ENCODE measurements at places on chromosomes 12 and 14.

GRCh38 chr12:118922405-118922804, 58.9 kb upstream of the SRRM4 start:
- DNase-seq: no peak

DNA sequence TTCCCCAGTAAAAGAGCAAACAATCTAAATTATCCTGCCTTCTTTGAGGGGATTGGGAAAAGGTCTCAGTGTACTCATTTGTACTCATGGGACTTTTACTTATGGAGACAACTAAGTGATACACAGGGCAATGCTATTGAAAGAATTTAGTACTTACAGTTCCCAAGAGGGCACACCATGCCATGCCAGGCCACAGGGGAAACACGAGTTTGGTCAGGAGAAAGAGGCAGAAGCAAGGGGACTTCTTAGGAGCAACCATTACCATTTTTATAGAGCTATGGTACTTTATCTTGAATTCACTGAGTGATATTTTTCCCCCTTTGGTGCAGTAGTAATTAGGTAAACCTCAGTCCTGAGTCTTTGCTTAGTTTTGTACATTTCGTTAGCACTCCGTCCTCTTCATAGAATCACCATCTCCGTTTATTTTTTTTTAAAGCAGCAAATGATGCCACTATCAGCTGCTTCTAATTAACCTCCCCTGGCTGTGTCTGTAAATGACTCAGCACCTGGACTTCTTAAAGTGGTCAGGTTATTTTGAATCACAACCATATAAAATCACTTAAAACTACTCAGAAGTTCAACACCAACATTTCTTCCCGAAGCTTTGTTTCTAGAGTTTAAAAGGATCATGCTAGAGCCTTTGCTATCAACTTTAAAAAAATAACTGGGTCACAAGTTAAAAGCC, 5.9 kb upstream of the WASHC3 start:
- no peak for DNase-seq

GRCh38 chr14:68794851-68795596, 2.2 kb upstream of the ZFP36L1 start:
- no peak for DNase-seq

DNA sequence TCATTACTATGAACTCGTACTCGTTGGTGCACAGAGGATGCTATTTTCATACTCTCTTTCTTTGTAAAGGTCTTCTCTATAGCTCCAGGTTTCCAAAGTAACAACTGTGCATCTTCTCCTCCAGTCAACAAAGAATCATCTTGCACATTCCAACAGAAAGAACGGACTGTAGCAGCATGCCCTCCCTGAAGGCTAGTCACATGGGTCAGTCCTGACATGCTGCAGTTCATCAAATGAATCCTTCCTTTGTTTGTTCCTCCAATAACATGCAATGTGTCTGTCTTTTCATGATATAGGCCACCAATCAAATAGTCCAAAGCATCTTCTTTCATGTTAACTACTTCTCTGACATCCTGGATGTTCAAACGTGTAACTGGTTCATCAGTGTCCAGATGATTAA, 42.9 kb downstream of the WDR89 start:
- no peak for DNase-seq

- no peak for DNase-seq
Observed at GRCh38 chr12:123064366-123064765, 83.9 kb downstream of the ARL6IP4 start.

GRCh38 chr14:38735005-38735404, 368.0 kb downstream of the SEC23A start:
- DNase-seq: no peak

- DNase-seq: no peak
Observed at GRCh38 chr12:31105668-31106067, 32.0 kb downstream of the DDX11 start.

Measured in activated CD4-positive, alpha-beta T cell treated with anti-CD3 and anti-CD28 coated beads for 1 hour (primary cell).